ENCODE measurements at places on chromosomes 3 and 15.

DNA sequence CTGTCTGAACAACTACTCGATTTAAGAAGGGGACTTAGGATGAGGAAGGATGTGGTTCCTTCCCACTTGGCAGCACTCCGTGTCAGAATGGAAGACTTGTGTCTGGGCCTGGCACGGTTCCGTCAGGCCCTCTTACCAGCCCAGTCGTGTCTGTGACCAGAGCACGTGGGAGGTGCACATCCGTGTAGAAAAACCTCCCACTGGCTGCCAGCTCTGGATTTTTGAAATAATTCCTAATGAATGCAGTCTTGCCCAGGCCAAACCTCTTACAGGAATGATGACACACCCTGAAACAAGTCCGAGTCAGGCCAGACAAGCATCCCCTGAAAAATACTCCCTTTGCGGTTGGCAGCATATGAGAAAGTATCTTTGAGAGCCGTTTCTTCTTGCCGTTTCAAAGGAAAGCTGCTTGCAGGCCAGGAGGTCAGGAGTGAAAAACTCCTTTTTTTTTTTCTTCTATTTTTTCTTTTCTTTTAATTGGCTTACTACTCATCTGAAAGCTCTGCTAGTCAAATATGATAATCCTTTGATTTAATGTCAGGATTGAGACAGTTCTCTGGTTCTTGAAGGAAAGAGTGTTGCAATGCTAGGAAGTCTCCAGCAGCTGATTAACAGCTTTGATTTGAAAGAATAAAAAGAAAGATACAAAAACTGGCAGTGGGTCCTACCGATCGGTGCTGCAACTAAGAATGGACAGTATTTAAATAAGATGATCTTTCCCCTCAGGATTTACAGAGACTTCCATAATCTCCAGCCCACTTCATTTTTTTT lies 19.8 kb downstream of the IL1RAP start:
- no peak for DNase-seq

GRCh38 chr3:42960282-42960681 lies 18.8 kb upstream of the GASK1A start:
- no peak for DNase-seq

DNA sequence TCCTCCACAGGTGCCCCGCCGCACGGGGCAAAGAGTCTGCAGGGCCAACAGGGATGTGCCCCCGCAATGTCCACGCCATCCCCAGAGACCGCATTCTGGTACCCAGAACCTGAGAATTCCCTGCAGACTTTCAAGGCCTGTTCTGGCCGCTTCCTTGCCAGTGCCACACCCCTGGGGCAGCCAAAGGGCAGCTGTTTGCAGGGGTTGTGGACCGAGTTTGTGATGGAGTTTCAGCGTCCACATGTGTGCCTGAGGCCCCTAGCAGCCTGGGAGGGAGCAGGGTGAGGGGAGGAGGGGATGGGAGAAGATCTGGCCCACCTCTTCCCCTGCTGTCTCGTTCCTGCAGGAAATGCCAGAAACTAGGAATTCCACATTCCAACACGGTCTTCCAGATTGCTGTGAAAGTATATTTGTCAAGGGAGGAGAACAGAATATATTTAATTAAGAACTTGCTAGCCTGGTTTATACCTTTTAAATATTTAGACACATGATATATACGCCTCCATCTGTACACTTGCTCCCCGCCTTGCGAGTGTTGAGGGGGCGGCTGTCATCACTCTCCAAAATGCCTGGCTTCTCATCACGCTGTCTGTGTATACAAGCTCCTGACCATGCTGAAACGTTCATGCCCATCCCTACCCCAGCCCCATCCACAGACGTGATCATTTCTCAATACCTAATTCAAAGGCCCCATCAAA lies 31.1 kb upstream of the RASA2 start:
- no peak for DNase-seq

DNA sequence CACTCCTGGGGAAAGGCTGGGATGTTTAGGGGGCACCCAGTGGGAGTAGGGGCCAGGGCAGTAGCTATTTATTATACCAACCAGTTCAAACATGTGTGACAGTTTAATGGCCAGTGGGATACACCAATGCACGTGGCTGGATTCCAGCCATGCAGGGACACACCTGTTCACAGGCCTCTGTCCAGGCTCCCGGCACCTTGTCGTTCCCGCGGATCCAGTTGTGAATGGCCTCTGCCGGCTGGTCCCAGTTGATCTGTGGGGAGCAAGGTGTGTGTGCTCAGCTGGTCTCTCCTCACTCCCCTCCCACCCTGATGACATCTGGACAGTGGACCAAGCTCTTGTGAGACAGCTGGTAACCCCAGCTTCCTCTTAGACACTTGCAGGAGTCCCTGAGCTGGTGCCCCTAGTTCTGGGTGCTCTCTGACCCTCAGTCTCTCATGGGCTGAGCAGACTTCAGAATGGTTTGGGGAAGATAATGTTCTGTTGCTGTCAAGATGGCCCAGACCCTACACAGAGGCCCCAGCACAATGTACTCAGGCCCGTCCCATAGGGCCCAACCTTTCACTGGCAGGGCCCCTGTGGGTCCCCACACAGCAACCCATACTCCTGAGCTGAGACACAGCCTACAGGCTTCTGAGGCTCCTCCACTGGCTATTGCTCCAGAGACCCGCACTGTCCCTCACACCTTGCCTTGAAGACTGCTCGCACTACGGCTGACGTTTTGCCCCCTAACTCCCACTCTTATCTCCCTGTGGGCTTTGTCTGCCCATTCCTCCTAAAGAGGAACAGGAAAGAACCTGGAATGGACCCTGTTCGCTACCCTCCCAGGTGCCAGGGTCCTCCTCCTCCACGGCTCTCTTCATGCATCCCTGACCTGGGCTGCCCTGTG lies 25.8 kb downstream of the ALDH1L1 start:
- DNase-seq, result no peak

DNA sequence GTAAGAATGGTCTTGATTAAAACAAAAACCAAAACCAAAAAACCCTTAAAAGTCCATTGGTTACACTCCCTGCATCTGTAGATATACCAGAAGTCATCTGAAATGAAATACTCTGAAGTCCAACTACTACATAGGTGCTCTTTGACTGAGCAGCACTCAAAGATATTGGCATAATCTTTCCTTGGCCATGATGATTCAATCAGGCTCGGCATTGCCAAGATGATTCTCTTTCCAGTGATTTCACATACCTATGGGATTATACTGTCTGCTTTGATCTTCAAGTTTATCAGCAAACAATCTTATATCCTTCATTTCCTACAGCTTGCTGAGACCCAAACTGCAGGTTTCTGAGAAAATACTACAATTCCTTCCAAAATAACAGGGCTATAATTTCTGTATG lies 35.9 kb upstream of the DIPK2A start:
- no peak for DNase-seq

DNA sequence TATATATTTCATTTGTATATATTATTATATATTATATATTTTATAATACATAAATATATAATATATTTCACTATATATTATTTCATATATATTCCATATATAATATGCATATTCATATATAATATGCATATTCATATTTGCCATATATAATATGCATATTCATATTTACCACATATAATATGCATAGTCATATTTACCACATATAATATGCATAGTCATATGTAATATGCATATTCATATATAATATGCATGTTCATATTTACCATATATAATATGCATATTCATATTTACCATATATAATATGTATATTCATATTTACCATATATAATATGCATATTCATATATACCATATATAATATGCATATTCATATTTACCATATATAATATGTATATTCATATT lies 51.2 kb upstream of the GATA2 start:
- DNase-seq, result no peak

DNA sequence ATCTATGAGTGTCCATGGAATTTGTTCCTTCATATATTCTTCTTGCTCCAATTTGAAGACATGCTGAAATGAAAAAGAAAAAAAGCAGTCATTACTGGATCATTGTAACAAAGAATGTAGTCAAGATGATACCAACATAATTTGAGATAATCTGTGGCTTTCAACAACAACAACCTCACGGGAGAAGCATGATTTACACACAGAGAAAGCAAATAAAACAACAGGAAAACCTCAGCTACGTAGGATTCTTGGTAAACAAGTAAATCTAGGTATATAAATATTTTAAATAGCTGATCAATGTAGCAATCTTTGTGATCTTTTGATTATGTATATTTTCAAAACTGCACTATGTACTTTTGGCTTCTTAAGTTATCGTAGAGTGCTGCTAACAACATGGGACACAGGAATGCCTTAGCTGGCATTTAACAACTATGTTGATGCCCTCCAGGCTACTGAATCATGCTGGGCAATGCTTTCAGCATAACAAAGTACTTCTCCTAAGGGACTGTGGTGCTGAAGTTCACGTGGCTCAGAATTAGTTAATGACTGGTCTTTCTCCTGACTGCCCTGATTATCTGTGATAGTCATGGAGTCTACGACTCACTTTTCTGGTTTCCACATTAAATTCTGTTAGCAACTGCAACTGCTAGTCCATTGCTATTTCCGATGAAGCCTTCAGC lies 96.5 kb upstream of the MYO5C start:
- no peak for DNase-seq

GRCh38 chr3:145448436-145448835 lies 712.5 kb downstream of the PLOD2 start:
- DNase-seq, result no peak

DNA sequence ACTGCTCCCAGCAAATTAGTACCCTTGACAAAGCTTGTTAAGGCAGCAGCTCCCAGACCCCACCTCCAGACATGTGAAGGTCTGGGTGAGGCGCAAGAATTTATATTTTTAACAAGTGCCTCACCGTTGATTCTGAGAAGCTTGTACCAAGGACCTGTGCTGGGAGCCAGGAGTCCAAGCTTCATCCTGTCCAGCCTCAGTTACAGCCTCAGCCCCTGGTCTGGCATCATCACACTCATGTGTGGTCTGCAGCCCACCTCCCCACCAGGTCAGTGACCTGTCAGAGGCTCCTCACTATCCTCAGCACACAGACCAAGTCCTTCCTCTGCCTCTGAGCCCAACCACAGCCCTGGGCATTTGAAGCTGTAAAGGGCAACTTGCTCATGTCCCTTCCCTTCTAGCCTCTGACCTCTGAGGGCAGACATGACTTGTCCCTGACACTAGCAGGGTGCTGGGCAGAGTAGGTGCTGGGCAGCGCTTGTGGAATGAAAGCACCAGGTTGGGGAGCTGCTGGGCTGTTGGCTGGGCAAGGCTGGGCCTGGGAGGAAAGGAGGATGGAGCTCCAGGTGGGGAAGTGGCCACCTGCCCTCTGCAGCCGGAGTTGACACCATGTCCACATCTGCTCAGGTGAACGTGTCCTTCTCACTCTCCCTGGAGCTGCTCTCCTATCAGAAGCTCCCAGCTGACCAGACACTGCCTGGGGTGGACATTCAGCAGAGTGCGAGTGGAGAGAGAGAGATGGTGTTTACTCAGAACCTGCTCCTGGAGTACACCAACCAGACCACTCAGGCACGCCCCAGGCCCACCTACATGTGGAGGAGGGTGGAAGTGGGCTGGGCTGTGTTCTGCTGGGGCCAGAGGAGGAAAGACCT lies 16.9 kb downstream of the ACAA1 start:
- no peak for DNase-seq

- no peak for DNase-seq
Observed at GRCh38 chr3:31232055-31233025, 300.4 kb upstream of the STT3B start.

- DNase-seq, result no peak
Observed at GRCh38 chr3:38827791-38828190, 11.8 kb upstream of the SCN10A start.

GRCh38 chr15:34942363-34942762 lies 27.2 kb downstream of the AQR start:
- DNase-seq, result no peak

- no peak for DNase-seq
Observed at GRCh38 chr3:60393946-60394345, 857.3 kb downstream of the FHIT start.

GRCh38 chr3:189954733-189955665 lies 165.7 kb downstream of the P3H2 start:
- DNase-seq, result no peak

GRCh38 chr3:192570821-192571791 lies 156.2 kb downstream of the FGF12 start:
- DNase-seq, result no peak

DNA sequence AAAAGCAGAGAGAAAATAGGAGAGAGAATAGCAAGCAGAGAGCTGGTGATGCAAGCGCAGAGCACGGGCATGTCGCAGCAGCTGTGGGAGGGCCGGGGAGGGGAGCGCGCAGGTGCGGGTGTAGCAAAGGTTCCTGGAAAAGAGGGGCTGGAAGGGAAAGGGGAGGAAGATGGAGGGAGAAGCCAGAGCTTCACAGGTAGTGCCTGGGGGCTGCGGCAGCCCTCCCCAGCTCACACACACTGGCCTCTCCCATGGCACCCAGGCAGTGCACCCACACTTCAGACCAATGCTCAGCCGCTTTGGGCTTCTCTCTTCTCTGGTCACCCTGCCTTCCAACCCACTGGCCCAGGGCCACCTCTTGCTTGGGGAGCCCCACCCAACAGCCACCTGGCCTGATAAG lies 72.1 kb downstream of the ADAMTS7 start:
- DNase-seq, result no peak

DNA sequence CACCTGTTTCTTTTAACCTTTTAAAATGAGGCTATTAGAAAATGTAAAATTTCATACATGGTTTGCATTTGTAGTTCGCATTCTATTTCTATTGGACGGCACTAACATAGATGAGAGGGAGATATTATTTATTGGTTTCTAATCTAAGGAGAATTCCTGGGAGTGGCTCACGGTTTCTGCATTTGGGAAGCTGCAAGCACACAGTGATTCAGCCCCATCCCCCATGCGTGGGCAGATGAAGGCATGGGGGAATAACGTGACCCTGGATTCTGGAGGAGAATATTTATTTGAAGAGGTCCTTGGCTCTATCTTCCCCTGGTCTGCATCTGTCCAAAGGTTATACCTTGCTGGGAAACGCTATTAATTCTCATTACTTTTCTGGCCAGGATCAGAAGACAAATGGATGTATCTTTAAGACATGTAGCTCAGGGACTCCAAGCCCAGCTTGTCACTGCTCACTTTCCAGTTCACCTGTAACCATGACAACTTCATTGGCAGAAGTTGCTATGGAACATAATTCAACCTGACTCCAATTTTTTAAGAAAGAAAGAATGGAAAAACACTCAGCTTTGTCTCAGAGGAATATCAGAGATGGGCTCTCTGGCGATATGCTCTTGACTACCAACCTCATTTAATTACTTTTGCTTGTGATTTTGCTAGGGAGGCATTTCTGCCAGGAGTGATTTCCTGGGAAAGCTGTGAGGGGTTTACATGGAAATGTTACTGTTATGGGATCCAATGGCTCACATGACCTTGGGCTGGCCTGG lies 27.2 kb upstream of the POMGNT2 start:
- DNase-seq, result no peak

GRCh38 chr3:192090586-192090985 lies 629.6 kb downstream of the PYDC2 start:
- no peak for DNase-seq

- no peak for DNase-seq
Observed at GRCh38 chr3:118980832-118981231, 53.8 kb downstream of the IGSF11 start.

DNA sequence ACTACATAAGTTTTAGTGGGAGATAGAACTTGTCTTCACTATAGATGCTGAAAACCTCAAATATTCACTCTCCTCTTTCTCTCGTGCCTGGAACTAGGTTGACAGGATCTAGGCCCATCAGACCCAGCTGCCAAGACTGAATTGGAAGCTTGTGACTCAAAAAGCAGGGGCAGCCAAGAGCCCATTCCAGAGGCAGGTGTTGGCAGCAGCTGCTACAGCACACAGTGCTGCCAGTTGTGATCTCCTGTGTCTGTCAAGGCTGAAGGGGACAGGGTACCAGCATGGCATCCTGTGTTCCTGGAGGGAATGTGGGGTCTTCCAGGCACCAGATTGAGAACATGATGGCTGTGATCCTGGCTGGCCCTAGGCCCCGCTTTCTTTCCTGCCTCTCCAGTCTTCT lies 92.5 kb upstream of the MB21D2 start:
- DNase-seq, result no peak

Measured in GM12892 (cell line).